Cerebellar cortex (tissue), 1 donor: ENCODE measurements at places on chromosomes 7 and 10.

DNA sequence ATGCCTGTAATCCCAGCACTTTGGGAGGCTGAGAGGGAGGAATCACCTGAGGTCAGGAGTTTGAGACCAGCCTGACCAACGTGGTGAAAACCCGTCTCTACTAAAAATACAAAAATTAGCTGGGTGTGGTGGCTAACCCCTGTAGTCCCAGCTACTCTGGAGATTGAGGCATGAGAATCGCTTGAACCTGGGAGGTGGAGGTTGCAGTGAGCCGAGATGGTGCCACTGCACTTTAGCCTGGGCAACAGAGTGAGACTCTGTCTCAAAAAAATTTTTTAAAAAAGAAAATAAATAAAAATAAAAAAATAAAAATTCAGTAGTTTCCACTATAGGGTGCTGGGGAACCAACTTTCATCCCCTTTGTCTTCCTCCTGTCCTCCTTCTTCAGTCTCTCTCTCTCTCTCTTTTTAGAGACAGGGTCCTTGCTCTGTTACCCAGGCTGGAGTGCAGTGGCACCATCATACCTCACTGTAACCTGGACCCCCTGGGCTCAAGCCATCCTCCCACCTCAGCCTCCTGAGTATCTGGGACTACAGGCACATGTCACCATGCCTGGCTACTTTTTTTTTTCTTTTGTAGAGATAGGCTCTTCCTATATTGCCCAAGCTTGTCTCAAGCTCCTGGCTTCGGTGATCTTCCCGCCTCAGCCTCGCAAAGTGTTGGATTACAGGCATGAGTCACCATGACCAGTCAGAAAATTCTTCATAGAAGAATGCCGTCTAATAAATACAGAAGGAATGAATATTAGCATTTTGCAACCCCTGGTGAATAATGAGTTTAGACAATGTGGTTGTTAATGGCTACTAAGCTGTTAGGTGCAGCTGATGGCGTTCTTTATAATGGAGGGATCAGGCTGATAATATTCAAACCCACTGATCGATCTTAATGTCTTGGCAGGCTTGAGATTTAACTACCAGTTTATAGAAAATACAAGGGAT is 20.6 kb downstream of the RBM20 start:
- no peak for DNase-seq

- peak; percentile 5 for DNase-seq
These were observed 700 bp downstream of the MTPN start for GRCh38 chr7:135976312-135977006.

GRCh38 chr10:98023024-98023423 is 7.4 kb downstream of the CRTAC1 start:
- DNase-seq = no peak

DNA sequence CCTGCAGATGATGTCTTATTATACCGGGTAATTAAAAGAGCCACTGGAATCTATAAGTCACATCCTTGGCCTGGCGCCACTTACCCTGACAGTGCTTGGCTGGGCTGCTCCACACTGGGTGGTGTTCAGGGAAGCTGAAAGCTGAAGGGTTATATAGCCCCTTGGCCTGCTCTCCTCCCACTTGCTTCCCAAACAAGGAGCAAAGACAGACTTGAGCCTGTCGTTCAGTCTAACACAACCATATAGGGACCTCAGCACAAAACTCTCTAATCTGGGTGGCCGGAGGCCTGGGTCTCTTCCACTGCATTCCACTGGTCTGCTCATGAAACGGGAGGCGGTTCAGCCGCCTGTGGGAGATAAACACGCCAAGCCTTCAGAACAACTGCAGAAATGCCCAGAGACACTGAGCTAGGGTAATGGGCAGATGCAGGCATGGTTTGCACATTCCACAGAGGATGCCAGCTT is at the start of gene ACTA2:
Gene ACTA2, minus strand, starts transcription at position 127 of the 465 bp plus-strand sequence. CDS start 3,843 bp downstream, outside the sequence.
- no peak for DNase-seq

GRCh38 chr7:158705234-158705850 is 738 bp upstream of the NCAPG2 start:
- DNase-seq = peak; percentile 34

GRCh38 chr7:46763344-46763743 is 818.6 kb downstream of the TNS3 start:
- DNase-seq = no peak

DNA sequence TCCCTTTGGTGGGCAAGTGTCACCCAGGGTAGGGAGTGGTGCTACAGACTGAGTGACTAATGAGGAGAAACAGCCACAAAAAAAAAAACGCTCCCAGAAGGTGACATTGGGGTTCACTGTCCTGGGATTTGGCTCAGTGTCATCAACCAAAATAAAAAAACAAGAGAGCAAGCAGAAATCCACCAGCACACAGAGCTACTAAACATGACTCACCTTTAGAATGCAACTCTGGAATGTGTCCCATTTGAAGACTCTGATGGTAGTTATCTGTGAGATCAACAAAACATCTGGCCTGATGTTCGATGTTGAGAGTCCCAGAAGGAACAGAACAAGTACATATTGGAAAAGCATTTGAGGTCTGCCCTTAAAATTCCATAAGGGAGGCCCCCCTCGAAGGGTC is 200.3 kb upstream of the LYZL2 start:
- no peak for DNase-seq

- no peak for DNase-seq
These were observed 56.1 kb downstream of the TWIST1 start for GRCh38 chr7:19061331-19061730.

- no peak for DNase-seq
These were observed 137.7 kb upstream of the POM121L12 start for GRCh38 chr7:52897713-52898112.

DNA sequence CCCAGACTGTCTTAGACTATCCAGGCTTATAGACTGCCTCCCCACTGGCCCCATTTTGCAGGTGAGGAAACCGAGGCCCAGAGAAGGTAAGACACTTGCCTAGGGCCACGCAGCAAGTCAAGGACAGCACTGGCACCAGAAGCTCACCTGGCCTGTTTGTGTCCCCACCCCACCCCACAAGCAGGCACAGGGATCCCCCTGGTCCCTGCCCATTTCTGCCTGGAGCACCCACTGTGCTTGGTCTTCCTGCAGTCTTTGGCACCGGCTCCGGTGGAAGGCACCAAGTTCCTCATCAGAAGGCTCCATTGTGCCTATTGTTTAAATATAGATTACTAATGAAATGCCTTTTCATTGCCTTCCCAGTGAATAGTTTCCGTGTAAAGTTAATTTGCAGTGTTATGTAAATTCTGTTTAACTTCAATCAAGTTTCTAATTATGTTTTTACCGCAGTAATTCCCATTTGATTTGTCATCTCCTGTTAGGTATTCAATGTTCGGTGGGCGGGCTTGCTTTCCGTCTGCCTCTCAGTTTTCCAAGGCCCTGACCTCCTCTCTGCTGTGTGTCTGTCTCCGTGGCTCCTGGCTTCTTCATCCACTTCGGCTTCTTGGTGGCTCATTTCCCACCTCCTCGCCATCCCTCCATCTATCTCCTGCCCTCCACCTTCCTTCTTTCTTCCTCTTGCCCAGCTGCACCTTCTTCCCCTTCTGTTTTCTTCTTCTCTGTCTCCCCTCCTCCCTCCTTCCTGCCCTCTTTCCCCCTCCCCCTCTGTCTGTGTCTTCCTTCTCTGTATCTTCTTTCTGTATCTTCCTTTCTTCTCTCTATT is 75.8 kb downstream of the ZMIZ1 start:
- no peak for DNase-seq

- DNase-seq = no peak
These were observed 191.8 kb downstream of the TNS3 start for GRCh38 chr7:47389923-47390630.

- DNase-seq = no peak
These were observed 198.5 kb downstream of the PAXIP1 start for GRCh38 chr7:154804449-154804848.

DNA sequence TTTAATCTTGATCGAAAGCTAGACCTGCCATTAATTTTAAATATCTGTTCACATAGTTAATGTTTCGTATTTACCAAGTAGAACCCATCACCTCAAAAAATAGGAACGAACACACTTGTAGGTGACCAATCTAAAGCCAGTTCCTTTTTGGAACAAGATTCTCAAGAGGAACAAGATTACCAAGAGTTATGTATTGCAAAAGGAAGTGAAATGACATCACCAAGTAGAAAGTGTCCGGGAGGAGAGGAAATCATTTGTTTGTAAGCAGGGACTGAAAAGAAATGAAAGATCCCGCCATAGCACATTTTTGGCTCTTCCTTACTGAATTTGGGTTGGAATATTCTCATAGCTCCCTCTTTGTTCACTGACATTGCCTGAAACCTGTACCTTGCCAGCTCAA is 1200.5 kb downstream of the SORCS1 start:
- DNase-seq = no peak

DNA sequence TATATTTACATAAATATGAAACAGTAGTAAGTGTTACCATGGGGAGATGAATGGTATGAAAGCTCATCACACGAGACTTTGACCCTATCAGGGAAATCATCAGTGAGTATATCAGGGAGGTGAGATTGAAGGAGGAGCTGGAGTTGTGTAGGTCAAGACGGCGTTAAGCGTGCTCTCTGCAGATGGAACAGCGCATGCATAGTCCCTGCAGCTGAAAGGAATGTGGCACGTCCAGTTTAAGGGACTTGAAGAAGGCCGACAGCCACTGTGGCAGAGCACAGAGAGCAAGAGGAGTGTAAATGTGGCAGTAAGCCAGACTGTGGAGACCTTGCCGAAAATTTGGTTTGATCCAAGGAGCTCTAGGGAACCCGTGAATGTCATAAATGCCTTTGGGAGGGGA is 38.9 kb downstream of the POU6F2 start:
- DNase-seq = no peak

DNA sequence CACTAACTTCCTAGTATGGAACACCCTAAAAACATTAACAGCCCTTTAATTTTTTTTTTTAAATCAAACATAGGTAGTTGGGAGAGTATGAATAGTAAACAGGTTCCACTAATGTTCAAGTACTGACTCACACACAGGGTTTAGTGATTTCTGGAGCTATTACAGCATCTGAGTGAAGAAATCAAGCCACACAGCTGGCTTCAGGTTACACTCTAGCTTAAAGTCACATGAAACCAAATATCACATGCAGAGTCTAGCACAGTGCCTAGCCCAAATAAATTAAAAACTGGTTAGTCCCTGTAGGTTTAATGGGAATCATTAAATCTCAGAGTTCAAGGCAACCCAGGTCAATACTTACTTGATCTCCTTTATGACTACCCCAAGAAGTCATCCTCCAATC is 11.6 kb downstream of the PANK1 start:
- DNase-seq = no peak

- no peak for DNase-seq
These were observed 150.2 kb downstream of the GNAI1 start for GRCh38 chr7:80284855-80285254.

DNA sequence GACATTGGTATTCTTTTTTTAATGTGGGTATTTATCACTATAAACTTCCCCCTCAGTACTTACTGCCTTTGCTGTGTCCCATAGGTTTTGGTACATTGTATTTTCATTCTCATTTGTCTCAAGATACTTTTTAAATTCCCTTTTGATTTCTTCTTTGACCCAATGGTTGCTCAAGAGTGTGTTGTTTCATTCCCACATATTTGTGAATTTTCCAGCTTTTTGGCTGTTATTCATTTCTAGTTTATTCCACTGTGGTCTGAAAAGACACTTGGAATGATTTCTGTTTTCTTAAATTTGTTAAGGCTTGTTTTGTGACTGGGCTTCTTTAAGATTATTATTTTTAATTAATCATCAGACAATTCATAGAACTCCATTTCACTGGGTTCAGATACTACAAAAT is 105.0 kb downstream of the EPC1 start:
- DNase-seq = no peak

- DNase-seq = no peak
These were observed 16.3 kb downstream of the GSAP start for GRCh38 chr7:77399816-77400215.

- DNase-seq = no peak
These were observed 42.1 kb downstream of the CUX1 start for GRCh38 chr7:101859411-101860106.

DNA sequence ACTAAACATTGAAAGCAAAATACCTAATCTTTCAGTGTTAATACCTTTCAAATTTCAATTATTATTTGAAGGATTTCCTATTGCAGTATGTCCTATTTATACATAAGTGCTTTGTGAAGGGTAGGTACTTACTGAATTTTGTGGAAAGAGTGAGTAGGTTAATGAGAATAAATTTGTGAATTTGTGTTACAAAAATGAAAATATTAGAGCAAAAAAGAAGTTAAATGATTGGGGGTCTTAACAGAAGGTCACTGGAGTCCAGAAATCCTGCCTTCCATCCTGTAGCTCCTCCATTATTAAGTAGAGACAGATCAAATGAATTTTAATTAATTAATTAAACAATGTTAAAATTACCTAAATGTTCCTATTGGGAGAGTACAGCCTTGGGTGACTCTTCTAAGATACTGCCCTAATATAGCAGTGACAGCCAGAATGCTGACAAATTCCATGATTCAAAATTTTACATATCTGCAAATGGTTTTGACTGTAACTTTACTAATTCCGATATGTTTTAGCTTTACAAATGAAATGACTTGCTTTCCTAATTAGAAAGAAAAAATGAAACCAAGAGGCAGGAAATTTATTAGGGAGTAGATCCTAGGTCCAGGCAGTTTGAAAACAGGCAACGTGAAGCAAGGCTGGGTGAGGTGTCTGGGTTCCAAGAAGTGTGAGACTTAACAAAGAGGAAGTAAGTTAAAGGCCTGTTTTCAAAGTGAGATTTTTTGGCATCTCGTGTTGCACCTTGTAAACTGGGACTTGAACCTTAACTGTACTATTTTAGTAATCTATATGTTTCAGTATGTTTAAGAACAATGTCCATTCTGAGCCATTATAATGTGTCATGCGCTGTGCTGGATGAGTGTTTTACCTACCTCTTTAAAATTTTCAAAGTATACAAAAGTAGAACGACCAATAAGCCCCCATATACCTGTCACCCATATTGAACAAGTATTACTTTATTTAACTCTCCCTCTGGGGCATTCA is 1.5 kb downstream of the PIK3CG start:
- no peak for DNase-seq
